Trophoblast cell (in vitro differentiated cells and primary cell): ENCODE measurements at places on chromosomes 16 and 17.
A peak's percentile ranks its signal among the peaks of the same experiment; 100 is the strongest.

GRCh38 chr17:59105852-59106462 lies 723 bp downstream of the TRIM37 start:
- peak; percentile 31 for DNase-seq

DNA sequence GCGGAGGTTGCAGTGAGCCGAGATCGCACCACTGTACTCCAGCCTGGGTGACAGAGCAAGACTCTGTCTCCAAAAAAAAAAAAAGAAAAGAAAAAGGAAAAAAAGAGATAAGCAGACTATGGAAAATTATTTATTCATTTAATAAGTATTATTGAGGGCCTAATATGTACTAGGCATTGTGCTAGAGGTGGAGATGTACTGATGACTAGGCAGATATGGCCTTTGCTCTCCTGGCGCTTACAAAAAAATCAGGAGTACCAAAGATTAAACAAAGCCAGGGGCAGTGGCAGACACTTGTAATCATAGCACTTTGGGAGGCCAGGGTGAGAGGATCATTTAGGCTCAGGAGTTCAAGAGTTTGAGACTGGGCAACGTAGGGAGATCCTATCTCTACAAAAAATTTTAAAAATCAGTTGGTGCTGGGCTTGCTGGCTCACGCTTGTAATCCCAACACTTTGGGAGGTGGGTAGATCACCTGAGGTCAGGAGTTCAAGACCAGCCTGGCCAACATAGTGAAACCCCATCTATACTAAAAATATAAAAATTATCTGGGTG lies 10.4 kb upstream of the TNRC6A start:
- no peak for DNase-seq

DNA sequence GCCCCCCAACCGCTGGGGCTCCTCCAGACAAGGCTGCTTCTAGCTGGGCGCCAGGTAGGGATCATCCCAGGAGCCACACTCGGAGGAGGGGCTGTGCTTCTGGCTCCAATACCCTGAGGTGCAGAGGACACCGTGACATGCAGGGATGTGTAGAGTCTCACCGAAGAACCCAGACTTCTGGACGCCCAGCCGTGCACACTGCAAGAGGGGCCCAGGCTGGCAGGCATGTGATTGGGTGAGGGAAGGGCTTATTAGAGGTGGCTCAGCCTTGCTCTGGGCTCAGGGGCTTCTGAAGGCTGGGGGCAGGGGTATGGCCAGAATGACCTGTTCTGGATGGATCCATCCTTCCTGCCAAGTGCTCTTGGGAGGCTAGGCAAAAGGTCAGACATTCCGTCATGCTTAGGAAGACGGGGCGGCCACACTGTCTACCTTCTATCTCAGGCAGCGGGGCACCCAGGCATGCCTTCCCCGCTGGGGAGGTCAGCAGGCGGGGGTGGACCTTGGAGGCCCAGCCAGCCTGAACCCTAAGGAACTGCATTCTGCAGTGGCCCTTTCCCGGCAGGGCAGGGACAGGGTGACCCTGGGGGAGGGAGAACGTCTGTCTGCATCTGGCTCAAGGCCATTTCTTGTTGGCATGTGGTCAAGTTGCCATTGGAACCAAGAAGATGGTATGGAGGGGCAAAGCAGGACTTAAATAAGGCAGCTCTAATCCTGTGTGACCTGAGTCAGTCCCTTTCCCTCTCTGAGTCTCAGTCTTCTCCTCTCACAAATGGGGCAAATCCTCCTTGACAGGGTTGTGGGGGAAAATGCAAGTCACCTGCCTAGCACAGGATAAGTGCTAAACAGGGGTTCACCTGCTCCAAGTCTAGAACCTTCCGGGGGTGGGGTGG lies 5.8 kb upstream of the ADGRG1 start:
- no peak for DNase-seq

DNA sequence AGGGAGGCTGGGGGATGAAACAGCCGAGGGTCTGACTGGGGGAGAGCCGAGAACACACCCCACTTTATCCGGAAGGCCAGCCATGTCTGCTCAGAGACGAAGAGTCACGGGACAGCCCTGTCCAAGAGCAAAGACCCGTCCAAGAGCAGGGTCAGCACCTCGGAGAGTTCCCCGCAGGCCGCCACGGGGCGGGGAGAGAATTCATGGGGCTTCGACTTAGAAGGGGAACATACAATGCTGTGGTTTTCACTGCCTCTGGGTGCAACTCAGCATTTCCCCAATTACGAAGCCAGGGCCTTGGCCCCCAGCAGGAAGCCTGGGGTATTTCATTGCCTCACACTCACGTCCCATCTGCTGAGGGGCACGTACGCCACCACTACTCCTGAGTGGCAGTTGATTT lies 59.3 kb downstream of the JPH3 start:
- DNase-seq = peak; percentile 62
